ENCODE measurements at places on chromosomes 7 and 10. TPM values are rescaled to one million over a fixed set of nuclear protein-coding genes. Genes with fewer than 3 reads are reported as not detected.

DNA sequence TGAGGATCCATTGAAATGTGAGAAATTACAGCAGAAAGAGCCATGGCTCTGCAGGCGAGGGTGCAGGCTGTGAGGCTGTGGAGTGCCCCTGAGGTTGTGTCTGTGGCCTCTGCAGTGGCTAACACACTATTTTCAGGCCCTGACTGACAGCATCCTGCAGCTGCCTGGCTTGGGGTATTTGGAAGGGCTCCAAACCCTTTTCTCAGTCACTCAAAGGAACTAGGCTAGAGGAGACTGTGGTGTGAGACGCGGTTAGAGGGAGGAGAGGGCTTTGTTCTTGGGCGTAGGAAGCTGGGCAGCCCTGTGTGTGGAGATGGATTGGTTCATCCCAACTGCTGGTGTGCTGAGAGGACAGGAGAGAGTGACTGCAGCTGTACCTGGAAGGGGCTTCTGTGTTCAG lies 134.9 kb downstream of the RAMP3 start:
- peak; percentile 4 for DNase-seq

DNA sequence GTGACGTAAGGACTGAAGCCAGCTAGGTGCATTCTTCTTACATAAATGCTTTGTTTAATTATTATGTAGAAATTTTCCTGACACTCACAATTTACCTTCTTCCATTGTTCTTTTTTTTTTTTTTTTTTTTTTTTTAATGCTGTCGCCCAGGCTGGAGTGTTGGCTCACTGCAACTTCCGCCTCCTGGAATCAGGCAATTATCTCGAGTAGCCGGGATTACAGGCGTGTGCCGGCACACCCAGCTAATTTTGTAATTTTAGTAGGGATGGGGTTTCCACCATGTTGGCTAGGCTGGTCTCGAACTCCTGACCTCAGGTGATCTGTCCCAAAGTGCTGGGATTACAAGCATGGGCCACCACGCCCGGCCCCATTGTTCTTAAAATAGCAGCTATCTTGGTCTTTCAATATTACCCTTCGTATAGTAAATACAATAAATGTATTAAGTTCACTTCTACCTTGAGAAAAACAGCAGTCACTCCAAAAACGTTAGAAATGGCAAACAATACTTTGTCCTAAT lies 32.1 kb downstream of the BZW2 start:
- DNase-seq, result no peak

The OR9A2 gene
- total RNA-seq, result not detected

- DNase-seq, result no peak
Measured at GRCh38 chr10:77431209-77431611, 206.4 kb downstream of the KCNMA1 start.

The SPDYE3 gene
- total RNA-seq, result not detected

DNA sequence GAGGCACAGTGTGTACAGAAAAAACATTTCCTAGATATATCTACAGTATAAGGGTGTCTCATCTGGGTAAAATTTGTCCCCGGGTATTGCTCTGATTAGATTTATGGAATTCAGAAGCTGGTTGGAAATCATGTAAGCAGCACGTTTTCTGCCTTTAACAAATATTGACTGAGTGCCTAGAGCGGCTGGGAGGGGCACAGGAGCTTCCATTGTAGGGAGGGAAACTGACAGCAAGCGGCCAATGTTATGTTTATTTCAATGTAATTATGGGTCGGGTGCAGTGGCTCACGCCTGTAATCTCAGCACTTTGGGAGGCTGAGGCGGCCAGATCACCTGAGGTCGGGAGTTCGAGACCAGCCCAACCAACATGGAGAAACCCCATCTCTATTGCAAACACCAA lies 4.4 kb upstream of the RFC2 start:
- no peak for DNase-seq

DNA sequence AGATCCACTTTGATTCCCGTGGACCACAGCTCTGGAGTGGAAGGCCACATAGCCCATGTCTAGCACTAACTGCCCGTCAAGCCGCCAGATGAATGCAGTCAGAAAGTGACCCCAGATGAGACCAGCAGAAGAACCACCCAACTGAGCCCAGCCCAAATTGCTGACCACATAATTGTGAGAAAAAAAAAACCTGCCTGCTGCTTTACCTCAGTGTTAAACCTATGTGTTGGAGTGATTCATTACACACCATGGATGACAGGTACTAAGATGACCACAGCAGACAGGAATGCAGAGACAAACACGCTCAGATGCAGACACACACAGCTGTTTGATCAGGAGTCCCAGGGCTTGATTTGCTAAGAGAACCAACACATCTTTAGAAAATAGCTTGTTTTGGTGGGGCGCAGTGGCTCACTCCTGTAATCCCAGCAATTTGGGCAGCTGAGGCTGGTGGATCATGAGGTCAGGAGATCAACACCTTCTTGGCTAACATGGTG lies 168.1 kb upstream of the PPP2R2D start:
- no peak for DNase-seq

The ST8SIA6 gene
- total RNA-seq, result not detected

The CLRN3 gene
- total RNA-seq, result not detected

DNA sequence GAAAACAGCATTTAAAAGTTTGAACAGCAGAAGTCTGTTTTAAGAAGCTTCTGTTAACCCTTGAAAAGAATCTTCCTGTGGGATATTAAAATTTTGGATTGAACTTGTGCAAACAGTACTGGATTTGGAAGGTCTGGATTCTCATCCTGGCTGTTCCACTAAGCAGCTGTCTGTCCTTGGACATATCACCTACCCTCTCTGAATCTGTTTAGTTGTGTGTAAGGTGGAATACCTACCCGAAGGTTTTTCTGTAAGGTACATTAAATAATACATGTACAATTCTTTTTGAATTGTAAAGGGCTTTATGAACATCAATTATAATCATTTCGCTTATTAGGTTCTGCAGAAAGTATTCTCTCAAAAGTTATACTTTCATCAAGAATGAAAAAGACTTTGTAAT lies 2.2 kb downstream of the PDCD4 start:
- no peak for DNase-seq

The STEAP4 gene
- total RNA-seq, result not detected

DNA sequence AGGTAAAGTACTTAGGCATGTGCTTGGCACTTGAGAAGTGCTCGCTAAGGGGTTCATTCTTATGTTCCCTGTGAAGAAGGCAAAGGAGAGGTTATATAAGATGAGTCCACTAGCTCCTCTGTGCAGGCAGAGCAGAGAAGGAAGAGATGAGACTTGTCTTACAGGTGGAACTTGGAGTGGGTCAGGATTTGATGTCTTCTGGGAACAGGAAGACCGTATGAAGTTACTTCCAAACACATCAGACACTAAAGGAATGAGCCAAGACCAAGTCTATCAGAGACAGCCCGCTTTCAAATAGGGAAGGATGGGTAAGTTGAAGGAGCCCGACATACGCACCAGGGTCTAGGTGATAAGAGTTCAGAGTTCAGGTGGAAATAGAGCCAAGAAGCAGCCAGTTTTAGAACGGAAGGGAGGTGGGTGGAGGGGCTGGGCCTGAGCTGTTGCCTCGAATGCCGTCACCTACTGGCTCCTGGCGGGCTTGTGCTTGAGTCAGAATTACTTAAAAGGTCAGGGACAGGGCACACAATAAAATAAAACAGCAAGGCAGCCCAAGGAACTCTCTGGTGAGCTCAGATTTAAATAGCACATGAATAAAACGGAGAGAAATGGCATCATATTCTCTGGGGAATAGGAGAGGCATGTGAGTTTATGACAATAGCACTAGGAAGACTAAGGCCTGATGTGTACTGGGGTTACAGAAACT lies 56.1 kb upstream of the GRB10 start:
- peak; percentile 90 for DNase-seq

DNA sequence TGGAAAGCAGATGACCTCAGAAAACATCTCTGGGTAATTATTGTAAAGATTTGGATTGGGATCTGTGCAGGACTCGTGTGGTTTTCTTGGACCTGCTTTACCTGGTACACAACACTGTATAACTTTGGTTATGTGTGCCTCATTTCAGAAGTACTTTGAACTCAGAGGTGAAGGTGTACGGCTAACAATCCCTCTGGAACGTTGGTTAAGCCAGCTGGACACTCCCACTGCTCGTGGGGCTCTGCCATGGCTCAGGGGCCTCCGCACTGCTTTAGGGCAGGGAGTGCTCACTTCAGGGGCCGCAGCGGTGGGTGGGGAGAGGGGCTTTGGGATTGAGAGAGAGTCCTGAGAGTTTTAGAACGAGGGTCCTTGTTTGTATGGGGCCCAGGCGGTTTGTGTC lies 13.5 kb downstream of the DYNC2I1 start:
- no peak for DNase-seq

DNA sequence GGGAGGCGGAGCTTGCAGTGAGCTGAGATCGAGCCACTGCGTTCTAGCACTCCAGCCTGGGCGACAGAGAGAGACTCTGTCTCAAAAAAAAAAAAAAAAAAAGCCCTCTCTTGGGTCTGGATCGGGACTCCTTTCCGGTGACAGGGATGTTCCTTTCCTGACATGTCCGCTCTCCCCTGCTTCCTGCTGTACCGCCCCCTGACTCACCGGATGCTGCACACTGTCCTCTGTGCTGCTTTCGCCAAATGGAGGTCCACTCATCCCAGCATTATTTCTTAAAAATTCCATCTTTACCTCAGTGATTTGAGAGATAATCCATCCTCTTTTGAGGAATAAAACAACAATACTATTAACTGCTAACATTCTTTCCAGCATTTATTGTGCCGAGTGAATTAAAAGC lies 113.8 kb upstream of the EEPD1 start:
- no peak for DNase-seq

The IMMP2L gene
- total RNA-seq, result 13.9 TPM

- peak; percentile 89 for DNase-seq
Measured at GRCh38 chr7:75732764-75733630, 5.7 kb downstream of the HIP1 start.

GRCh38 chr7:39583539-39583938 lies 17.3 kb downstream of the YAE1 start:
- no peak for DNase-seq

GRCh38 chr10:6239213-6239991 lies 36.7 kb downstream of the PFKFB3 start:
- DNase-seq, result peak; percentile 99

DNA sequence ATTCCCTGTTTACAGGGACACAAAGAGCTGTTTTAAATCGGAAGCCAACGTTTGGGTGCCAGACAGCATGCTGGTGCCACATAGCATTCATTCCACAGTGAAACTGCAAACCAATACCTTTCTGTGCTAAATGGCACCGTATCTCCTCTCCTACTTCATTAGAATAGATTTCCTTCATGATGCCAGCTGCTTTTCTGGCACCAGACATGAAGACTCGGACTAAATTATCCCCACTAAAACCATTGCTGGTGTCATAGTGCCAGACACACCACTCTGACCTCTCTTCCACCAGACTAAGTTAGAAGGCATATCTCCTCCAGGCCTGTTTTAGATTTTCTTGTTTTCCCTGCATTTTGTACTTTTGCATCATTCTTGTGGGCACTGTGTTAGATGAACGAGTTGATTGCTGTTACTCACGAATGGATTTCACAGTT lies 155.1 kb downstream of the ETV1 start:
- DNase-seq, result no peak

Measured in astrocyte (in vitro differentiated cells and primary cell).